ENCODE measurements at places on chromosomes 3 and 15. TPM values are rescaled to one million over a fixed set of nuclear protein-coding genes. Genes with fewer than 3 reads are reported as not detected.

SNRPA1 gene
- 40.7 TPM for total RNA-seq

TP63 gene
- 1.3 TPM for total RNA-seq

GRCh38 chr15:33587773-33588172, 277.0 kb downstream of the RYR3 start:
- no peak for DNase-seq
- no peaks in the 10 kb centered on the region for H3K36me3 ChIP-seq
- H3K4me3 ChIP-seq = no peak overlapping the region
- H3K27me3 ChIP-seq = no peaks in the 10 kb centered on the region
- H3K27ac ChIP-seq = no peak overlapping the region

- DNase-seq = no peak
- no peaks in the 10 kb centered on the region for H3K27me3 ChIP-seq
- no peak overlapping the region for H3K27ac ChIP-seq
- H3K4me1 ChIP-seq = no peaks in the 10 kb centered on the region
These were observed 14.6 kb upstream of the RAMAC start for GRCh38 chr15:82971218-82971984.

GRCh38 chr15:57578288-57578900, 13.3 kb upstream of the MYZAP start:
- no peaks in the 10 kb centered on the region for H3K36me3 ChIP-seq
- no peak overlapping the region for H3K27ac ChIP-seq
- DNase-seq = no peak
- H3K27me3 ChIP-seq = no peaks in the 10 kb centered on the region

- H3K36me3 ChIP-seq = no peaks in the 10 kb centered on the region
- no peaks in the 10 kb centered on the region for H3K27me3 ChIP-seq
- no peak overlapping the region for H3K27ac ChIP-seq
- H3K4me3 ChIP-seq = no peak overlapping the region
These were observed 70.4 kb downstream of the ST6GAL1 start for GRCh38 chr3:187000711-187001151.

TGM5 gene
- total RNA-seq = not detected

DNA sequence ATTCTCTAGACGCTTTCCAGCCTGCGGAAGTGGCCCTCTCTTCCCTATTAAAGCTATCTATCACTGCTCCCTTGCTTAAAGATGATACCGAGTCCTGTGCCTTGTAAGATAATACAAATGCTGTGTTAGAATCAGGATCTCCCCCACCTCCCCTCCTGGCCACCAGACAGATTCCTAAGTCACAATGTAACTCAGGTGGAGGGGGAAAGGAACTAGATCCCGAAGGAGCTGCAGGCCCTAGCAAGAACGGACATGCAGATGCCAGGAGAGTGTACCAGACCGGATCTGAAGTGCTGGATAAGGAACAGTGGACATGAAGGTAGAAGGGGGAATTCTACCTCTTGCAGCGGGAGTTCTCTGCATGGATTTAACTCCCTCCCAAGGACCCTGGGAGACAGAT, 230.7 kb upstream of the LYSMD4 start:
- no peak overlapping the region for H3K27ac ChIP-seq
- no peaks in the 10 kb centered on the region for H3K4me1 ChIP-seq
- no peaks in the 10 kb centered on the region for H3K36me3 ChIP-seq
- no peak overlapping the region for H3K4me3 ChIP-seq
- no peak for DNase-seq

- H3K36me3 ChIP-seq = no peaks in the 10 kb centered on the region
- no peak overlapping the region for H3K27ac ChIP-seq
- H3K27me3 ChIP-seq = no peaks in the 10 kb centered on the region
- no peak overlapping the region for H3K4me3 ChIP-seq
These were observed 272.6 kb downstream of the SUCLG2 start for GRCh38 chr3:67381667-67382272.

DNA sequence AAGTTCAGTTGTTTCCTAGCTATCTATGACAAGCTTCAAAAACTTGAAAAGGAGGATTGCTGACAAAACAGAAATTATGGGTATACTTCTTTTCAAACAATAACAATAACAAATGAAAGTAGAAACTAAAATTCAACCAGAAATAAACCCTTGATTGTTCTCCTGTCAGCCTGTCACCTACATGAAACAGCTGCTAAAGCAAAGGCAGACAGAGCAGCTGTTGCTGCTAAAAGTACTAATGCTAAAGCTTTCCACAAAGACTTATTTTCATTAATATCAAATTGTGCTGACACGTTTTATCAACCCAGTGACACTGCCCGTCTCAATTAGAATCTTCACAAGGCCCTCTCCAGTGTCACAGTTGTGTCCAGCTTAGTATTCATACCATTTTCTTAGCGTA, 533.2 kb upstream of the GBE1 start:
- DNase-seq = no peak
- H3K27ac ChIP-seq = no peak overlapping the region
- H3K4me3 ChIP-seq = no peak overlapping the region
- no peaks in the 10 kb centered on the region for H3K4me1 ChIP-seq

- no peaks in the 10 kb centered on the region for H3K36me3 ChIP-seq
- H3K27ac ChIP-seq = no peak overlapping the region
- no peaks in the 10 kb centered on the region for H3K27me3 ChIP-seq
- H3K4me3 ChIP-seq = no peak overlapping the region
- H3K4me1 ChIP-seq = no peaks in the 10 kb centered on the region
These were observed 14.4 kb upstream of the PLSCR1 start for GRCh38 chr3:146558781-146559180.

DNA sequence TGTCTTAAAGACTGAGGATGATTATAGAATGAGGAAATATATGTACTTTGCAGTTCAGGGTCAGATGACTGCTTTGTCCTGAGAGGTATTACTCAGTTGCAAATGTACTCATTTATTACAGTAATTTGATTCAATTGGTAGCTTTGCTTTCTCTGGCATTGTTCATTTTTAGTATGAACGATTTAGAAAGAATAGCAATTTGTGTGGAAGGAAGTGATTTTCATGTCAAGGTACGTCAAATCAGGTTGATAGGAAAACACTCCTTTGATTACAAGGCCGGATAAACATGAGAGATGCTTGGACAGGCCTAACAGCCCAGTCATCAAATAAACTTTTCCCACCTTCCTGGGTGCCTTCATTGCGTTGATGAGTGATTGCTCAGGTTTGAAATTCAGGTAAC, 53.8 kb downstream of the UNC13C start:
- H3K4me1 ChIP-seq = no peaks in the 10 kb centered on the region
- no peaks in the 10 kb centered on the region for H3K27me3 ChIP-seq

DNA sequence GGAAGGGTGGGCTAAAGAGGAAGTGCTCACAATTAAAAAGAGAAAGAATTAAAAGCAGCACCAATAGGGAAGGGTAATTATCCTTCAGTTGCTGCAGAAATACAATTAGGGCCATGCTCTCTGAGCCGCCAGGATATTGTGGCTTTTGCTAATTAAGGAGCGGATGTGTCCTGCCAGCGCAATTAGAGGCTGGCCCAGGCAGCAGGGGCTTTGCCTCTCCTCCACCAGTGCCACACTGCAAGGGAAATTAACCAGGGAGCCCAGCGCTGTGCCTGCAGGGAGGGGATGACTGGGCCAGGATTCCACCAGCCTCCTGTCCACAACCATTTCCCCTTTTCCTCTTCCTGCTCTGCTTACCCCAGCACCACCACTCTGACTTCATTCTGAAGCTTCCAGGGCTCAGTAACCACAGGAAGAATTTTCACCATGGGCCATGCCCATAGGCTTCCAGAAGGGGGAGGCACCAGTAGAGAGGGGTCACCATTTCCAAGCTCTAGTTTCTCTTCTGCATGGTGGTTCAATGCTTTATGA, 10.4 kb upstream of the AEN start:
- no peak for DNase-seq
- H3K27ac ChIP-seq = no peak overlapping the region
- H3K27me3 ChIP-seq = peaks cover 18% of the 10 kb centered on the region
- no peak overlapping the region for H3K4me3 ChIP-seq
- no peaks in the 10 kb centered on the region for H3K4me1 ChIP-seq

FNDC3B gene
- total RNA-seq = 160 TPM

- no peaks in the 10 kb centered on the region for H3K4me1 ChIP-seq
- DNase-seq = no peak
- no peak overlapping the region for H3K4me3 ChIP-seq
These were observed 19.6 kb downstream of the CCR8 start for GRCh38 chr3:39349080-39349479.

- H3K36me3 ChIP-seq = no peaks in the 10 kb centered on the region
- H3K4me3 ChIP-seq = no peak overlapping the region
These were observed 6.9 kb downstream of the SLC38A3 start for GRCh38 chr3:50211930-50212329.

DNA sequence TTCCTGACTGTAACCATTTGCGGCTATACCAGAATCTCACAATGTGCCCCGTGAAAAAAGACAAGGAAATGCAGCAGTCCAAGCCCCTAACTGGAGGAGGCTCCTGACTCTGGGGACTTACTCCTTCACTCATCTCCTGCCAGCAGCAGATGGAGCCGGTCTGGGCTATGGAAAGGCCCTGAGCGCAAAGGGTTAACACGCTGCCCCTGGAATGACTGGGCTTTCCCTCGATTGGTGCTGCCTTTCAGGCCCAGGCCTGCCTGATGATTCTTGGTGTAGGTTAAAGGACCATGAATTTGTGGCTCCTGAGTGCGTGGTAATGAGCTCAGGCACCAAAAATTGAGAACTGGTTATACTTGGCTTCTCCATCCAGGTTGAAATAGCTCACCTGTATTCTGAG, 42.3 kb upstream of the GALNT15 start:
- H3K4me1 ChIP-seq = peaks cover 4% of the 10 kb centered on the region
- DNase-seq = no peak
- H3K4me3 ChIP-seq = no peak overlapping the region
- no peaks in the 10 kb centered on the region for H3K36me3 ChIP-seq
- no peak overlapping the region for H3K27ac ChIP-seq

DNA sequence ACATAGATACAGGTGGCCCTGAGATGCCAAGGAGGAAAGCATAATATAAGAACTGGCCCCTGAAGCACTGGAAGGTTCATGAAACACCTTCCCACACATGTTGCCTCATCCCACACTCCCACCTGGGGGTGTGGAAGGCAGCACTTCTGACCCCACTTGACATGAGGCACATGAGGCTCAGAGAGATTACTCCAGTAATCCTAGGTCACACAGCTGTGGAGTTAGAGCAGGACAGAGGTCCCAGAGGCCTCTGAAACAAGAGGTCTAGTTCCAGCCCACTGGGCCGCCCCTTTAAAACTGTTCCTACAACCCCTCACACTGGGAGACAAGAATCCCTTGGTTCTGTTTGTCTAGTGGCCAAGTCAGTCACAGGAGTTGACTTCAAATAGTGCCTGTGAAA, 7.2 kb downstream of the SSUH2 start:
- no peak for DNase-seq
- no peak overlapping the region for H3K27ac ChIP-seq
- H3K4me3 ChIP-seq = no peak overlapping the region
- H3K4me1 ChIP-seq = no peaks in the 10 kb centered on the region
- H3K27me3 ChIP-seq = no peaks in the 10 kb centered on the region

- no peaks in the 10 kb centered on the region for H3K27me3 ChIP-seq
- no peak overlapping the region for H3K27ac ChIP-seq
- no peak for DNase-seq
- H3K4me1 ChIP-seq = peaks cover 7% of the 10 kb centered on the region
- H3K36me3 ChIP-seq = no peaks in the 10 kb centered on the region
These were observed 57.9 kb downstream of the TRAK1 start for GRCh38 chr3:42148982-42149432.

DNA sequence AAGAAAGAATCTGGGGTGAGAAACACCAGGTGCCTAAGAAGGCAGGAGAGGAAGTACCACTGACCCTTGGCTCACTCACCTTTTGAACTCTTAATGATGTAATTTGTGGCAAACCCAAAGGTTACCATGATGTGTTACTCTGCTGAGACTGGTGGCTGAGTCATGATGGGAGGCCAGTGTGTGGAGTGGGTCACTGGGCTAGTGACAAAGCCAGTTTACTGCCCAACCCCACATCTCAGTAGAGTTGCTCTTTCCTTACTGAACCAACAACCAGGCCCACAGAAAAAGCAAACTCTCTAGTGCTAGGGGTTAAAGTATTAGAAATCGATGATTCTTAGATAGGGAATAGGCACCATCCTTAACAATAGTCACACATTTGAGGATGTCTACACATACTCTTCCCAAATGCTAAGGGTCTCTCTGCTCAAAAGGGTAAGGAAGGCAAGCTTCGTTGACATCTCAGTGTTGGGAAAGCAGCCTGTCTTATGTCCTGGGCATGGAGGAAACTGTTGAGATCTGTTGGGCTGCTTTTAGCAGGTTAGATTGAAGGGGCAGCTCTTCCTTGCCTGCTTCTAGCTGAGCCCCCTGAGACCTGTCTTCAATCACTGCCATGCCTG, 3.1 kb downstream of the RBP2 start:
- DNase-seq = no peak
- no peaks in the 10 kb centered on the region for H3K27me3 ChIP-seq
- H3K27ac ChIP-seq = no peak overlapping the region
- H3K4me3 ChIP-seq = no peak overlapping the region
- H3K36me3 ChIP-seq = no peaks in the 10 kb centered on the region
- no peaks in the 10 kb centered on the region for H3K4me1 ChIP-seq

ESYT3 gene
- 66.4 TPM for total RNA-seq

GRCh38 chr3:18351069-18351628, 74.0 kb downstream of the SATB1 start:
- no peak overlapping the region for H3K27ac ChIP-seq
- no peaks in the 10 kb centered on the region for H3K4me1 ChIP-seq
- H3K36me3 ChIP-seq = peaks cover 17% of the 10 kb centered on the region
- no peak overlapping the region for H3K4me3 ChIP-seq

DNA sequence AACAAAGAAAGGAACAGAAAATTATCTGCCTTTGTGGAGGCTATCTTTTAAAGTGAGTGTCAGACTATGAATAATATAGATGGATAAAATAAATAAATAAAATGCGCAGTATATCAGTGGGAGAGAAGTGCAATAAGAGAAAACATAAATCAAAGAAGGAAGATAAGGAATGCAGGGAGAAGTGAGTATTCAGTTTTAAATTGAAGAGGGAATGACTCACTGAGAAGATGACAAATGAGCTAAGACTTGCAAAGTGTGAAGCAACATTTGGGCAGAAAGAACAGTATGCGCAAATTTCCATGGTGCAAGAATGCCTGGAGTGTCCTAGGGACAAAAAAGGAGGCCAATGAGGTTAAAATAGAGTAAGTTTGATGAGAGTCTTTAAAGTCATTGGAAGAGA, 1300.1 kb upstream of the ALCAM start:
- DNase-seq = no peak
- H3K4me3 ChIP-seq = no peak overlapping the region
- no peaks in the 10 kb centered on the region for H3K27me3 ChIP-seq
- H3K27ac ChIP-seq = no peak overlapping the region
- no peaks in the 10 kb centered on the region for H3K4me1 ChIP-seq
- no peaks in the 10 kb centered on the region for H3K36me3 ChIP-seq

- peaks cover 4% of the 10 kb centered on the region for H3K4me1 ChIP-seq
- DNase-seq = no peak
- no peak overlapping the region for H3K27ac ChIP-seq
These were observed 115.0 kb downstream of the IL5RA start for GRCh38 chr3:2995195-2995594.

Data from upper lobe of right lung (tissue), 1 donor.